ENCODE measurements at places on chromosomes 6 and 20.

GRCh38 chr20:31839782-31840487, 5.5 kb downstream of the FOXS1 start:
- no peak for DNase-seq

DNA sequence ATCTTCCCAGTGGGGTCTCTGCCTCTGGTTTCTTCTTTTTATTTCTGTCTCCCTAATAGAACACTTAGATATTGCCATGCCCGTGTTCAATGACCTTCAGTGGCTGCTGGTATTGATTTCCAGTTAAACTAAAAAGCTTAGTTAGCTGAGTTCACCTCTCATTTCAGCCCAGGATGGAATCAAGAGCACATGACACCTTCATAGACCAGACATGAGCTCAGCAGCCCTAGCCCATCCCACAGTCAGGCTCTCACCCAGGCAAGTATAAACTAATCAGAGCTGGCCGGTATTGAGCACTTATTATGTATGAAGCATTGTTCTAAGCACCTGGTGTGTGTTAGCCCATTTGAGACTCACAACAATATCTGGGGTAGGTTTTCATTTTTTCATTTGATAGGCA, 33.7 kb upstream of the PLEKHG1 start:
- DNase-seq = no peak

DNA sequence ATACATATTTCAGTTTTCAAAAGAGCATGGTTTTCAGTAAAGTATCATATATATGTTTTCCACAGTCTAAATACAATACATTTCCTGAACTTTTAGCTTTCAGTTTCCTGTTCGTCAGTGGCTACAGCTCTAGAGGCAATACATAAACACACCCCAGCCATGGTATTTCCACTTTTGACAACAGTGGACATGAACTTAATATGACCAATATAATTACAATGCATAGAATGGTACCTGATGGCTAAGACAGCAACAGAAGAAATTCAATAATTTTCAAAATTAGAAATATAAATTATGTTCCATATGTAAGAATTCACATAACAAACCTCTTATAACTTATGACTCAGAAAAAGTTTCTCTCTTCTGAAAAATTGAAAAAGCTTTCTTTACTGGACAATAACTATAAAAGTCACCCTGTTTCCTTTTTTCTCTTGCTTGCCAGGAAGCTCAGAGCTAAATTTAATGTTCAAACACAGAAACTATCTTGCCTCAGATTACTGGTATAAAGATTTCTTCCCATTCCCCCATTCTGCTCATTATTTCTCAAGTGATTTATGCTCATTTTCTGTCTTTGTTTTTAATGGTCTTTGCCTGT, 19.2 kb downstream of the FKBP5 start:
- no peak for DNase-seq

DNA sequence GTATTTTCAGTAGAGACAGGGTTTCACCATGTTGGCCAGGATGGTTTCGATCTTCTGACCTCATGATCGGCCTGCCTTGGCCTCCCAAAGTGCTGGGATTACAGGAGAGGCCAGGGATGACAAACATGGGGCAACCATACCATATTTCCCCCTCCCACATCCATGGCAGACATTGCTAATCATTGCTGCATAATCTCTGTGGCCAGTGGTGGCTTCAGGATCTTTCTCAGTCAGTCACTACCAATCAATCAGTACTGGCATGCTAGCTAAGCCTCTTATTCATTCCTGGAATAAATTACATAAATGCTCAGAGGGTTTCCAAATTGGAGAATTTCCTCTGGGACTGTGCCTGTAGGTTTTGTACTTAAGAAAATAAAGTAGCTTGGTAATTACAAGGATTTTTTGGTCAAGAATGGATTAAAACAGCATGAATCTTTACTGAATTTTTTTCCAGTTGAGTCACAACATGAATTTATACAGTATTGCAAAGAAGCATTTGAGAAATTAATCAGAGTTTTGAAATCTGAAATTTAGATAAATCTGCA, 138.1 kb downstream of the FNDC1 start:
- DNase-seq = no peak

DNA sequence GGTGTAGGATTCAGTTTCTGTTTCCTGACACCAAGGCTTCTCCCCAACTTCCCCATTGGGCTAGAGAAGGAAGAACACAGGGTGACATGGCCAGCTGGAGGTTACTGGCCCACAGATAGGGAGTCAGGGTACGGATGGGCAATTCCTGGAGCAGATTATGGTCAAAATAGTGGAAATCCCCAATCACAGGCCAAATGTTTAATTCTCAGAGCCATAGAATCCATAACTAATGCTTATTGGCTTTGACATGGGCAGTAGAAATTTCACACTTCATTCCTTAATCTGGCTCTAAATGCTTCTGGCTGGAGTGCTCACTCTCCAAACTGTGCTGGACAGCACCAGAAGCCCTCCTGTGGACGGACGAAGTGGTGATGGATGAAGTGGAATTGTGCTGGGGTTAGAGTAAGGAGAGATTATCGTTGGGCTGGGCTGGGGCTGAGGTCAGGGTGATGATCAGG, 887 bp downstream of the SIGLEC1 start:
- DNase-seq = no peak

- no peak for DNase-seq
Measured at GRCh38 chr6:44837255-44837654, 449.7 kb downstream of the CDC5L start.

DNA sequence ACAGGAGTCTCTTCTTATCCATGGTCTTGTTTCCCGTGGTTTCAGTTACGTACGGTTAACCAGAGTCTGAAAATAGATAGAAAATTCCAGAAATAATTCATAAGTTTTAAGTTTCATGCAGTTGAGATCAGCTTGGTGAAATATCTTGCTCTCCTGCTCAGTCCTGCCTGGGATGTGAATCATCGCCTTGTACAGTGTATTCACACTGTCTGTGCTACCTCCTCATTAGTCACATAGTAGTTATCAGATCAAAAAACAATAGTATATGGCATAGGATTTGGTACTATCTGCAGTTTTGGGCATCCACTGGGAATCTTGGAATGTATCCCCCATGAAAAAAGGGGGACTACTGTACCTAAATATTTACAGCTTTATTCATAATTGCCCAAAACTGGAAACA, 22.7 kb upstream of the MOCS1 start:
- no peak for DNase-seq

GRCh38 chr6:43677759-43678158, 9.8 kb downstream of the MRPS18A start:
- no peak for DNase-seq

DNA sequence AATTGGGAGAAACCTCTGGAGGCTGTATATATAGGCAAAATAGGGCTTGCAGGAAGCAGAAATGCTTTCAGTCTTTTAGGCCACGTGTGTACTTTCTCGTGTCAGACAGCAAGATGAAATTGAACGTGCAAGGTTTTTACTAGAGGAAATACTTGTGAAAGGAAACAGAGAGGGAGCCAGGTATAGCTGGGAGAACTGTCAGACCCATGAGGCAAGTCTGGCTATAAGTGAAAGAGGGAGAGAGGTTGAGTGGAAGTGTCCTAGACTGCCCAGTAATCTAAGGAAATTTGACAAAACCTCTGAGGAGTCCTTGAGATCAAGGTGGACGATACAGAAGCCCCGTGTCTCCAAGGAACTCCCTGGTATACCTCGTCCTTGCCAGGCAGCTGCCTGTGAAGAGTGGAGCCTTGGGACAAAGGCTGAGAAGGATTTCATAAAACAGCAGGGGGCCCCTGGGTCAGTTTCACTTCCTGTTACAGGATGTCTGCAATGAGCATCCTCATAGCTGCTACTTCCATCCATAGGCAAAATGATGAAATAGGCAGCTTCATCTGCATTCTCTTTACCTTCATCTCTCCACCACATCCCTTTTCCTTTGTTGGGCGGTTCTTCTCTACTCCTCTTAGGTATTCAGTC, 114.4 kb upstream of the MAP3K7 start:
- DNase-seq = no peak

DNA sequence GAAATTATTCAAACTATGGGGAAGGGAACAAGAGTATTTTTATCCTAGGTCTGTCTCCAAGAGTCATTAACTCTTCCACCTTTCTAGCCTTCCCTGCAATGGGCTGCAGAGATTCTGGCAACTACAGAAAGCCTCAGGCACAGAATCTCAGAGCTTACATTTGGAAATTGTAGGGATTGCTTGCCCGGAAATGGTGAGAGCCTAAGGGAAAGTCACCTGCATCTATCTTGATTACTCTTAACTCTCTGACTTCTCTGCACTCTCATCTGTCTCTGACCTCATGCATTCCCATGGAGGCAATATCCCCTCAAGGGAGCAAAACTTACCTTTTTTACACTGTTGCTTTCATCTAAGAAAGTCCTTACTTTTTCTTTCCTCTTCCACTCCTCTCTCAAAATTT, 513.2 kb upstream of the MARCKS start:
- no peak for DNase-seq

DNA sequence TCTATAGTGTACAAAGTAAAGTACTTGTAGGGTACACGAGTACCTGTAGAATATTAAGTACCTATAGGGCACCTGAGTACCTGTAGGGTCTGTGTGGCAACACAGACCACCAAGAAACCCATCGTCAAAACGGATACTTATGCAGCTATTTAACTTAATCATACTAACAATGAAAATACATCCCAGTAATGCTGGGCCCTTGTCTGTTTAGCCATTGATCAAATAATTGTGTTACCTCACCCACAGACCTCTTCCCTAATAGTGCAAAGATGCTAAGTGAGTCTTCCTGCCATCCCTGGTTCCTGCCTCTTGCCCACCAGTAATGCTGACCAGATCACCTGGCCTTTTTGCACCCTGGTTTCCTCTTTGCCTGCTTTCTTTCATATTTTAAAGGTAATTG, 7.5 kb upstream of the COL10A1 start:
- no peak for DNase-seq

DNA sequence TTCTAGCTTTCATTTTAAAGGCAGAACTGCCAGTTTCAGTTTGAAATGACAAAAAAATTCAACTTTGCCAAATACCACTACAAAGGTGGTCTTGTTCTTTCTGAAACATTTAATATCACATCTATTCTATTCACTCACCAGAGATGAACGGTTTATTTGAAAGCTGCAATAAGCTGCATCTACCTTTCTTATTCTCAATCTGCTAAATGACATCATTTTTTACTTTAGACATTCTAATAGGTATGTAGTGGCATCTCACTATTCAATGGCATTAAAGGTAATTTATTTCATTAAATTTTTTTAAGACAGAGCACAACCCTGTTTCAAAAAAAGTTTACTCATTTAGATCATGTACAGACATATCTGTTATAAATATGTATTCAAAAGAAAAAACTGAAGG, 66.5 kb upstream of the SMIM29 start:
- no peak for DNase-seq

- DNase-seq = no peak
Measured at GRCh38 chr20:20292472-20292871, 75.4 kb upstream of the INSM1 start.

DNA sequence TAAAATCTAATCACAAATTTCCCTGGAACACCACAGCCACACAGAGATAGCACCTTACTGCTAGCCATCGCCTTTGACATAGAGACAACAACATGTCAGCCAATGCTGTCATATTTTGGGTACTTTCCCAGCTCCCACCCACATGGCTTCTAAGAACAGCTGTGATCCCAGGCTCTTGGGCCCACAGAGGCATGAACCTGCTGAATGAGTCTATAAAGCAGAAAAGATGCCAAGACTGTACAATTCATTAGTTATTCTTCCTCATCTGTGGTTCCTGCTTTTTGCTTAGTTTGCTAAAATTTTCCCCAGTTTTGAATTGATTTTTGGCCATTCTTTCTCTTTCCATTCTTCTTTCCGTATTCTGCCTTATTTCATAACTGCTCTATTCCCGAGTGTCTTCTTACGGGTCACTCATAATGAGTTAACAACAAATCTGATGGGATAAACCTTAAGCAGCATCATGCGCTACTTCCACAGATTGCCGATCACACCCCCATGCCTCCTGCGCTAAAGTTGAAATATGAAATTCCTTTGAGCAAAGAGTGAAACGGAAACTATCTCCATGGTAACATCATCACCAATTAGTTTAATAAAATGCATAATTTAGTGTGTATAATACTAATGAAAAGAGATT, 327.3 kb upstream of the HSF2 start:
- no peak for DNase-seq

- no peak for DNase-seq
Measured at GRCh38 chr20:17887331-17888030, 81.1 kb downstream of the SNX5 start.

- DNase-seq = no peak
Measured at GRCh38 chr6:73511796-73512195, 9.0 kb downstream of the EEF1A1 start.

DNA sequence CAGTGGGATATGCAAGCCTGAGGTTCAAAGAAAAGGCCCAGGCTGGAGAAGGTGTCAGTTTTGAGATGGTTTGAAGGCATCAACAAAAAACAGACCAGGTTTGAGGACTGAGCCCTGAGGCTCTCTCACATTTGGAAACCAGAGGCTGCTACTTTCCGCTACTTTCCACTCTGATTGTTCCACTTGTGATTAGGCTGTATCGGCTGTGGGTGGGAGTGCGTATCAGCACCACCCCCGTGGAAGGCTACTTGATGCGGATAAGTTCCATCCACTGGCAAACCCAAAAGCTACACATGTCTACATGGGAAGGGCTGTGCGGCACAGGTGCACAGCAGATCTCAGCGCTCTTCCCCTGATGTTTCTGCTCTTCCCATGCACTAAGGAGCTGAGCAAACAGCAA, 198.7 kb downstream of the GMPR start:
- DNase-seq = no peak

GRCh38 chr6:167711211-167711610, 115.5 kb upstream of the AFDN start:
- no peak for DNase-seq

- no peak for DNase-seq
Measured at GRCh38 chr6:132719736-132720448, 6.0 kb upstream of the VNN1 start.

- no peak for DNase-seq
Measured at GRCh38 chr6:9699888-9700287, 715.0 kb downstream of the TFAP2A start.

- DNase-seq = no peak
Measured at GRCh38 chr20:51366155-51366886, 176.2 kb downstream of the NFATC2 start.

DNA sequence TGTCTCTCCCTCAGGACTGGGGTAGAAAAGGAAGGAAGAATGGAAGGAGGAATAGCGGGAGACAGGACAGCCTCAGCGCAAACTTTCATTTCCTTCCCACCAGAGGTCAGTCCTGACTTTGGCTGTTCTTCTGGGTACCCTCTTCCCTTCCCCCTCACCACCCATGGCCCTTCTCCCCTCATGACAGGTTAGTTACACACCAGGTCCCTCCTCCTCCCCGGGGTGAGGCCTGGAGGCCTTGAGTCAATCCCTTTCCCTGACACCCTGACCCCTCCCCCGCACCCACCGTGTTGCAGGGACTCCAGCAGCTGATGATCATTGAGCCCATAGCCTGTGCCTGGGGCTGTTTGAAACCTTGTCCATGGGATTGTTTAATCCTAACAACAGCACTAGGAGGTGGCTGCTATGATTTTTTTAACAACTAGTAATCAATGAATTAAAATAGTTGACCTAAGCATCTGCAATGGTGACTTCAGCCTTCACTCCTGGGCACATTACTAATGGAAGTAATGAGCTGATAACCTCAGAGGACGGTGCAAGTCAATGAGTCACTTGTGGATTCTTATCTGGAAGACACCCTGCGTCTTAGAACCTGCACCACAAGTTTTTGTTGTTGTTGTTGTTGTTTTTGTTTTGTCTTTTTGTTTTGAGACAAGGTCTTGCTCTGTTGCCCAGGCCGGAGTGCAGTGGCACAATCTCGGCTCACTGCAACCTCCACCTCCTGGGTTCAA, 46.6 kb upstream of the CCDC167 start:
- DNase-seq = no peak
